Liver (tissue), 10 donors: ENCODE measurements at places on chromosomes 3 and 15. TPM values are rescaled to one million over a fixed set of nuclear protein-coding genes. Genes with fewer than 3 reads are reported as not detected.

DNA sequence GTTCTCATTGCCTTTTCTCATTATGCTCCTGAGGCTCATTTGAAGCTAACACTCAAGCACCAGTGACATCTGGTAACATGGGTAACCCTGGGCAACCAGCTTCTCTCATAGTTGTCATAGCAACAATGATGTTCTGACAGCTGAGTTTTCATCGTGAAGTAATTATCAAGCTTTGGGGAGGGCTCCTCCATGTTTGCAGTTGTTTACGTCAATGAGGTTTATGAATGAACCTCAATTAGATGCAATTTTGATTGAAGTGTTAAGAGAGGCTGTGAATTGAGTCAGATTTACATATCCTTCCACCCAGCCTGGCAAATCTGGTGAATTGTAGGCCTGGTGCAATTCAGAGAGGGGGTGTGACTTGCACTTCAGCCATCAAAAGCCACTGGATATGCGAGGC lies 119.3 kb upstream of the CHD2 start:
- DNase-seq = no peak

The CSPG5 gene
- 0.25 TPM for total RNA-seq

DNA sequence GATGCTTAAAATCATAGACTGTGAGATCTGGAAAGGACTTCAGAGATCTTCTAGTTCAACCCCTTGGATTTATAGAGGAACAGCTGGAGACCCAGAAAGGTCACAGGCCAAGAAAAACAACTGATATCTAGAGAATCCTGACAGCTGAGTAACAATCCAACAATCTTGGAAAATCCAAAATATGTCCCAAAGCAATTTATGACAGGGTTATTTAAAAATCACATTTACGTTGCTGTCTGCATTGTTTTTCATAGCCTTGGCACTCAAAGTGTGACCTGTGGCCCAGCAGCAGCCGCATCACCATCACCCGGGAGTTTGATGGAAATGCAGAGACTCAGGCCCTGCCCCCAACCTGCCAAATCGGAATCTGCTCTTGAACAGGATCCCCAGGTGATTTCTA lies 78.8 kb downstream of the FBN1 start:
- no peak for DNase-seq

- DNase-seq = no peak
These were observed 95.8 kb downstream of the MESD start for GRCh38 chr15:80893777-80894176.

- no peak for DNase-seq
These were observed 6.8 kb downstream of the ANXA2 start for GRCh38 chr15:60390871-60391501.

DNA sequence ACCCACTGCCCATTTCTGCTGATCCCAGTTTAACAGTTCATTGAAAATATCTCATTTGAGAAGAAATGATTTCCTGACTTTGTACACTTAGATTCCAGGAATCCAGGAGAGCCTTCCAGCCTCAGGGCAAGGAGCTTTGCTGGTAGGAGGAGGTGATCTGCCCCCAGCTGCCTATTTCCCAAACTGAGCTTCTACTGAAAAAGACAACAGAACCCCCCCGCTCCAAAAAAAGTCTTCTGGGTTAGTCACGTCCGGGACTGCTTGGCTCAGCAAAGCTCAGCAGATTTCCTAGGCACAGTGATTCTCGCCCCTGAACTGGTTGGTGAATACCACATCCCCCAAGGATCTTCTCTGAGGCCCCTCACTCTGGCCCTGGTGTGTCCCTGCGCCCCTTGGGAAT lies 13.1 kb downstream of the SLC6A6 start:
- DNase-seq = no peak

GRCh38 chr3:167095976-167096375 lies 284.1 kb downstream of the ZBBX start:
- no peak for DNase-seq

GRCh38 chr3:195758721-195759353 lies 38.1 kb downstream of the MUC20 start:
- DNase-seq = no peak

The MIX23 gene
- total RNA-seq = 14.0 TPM

DNA sequence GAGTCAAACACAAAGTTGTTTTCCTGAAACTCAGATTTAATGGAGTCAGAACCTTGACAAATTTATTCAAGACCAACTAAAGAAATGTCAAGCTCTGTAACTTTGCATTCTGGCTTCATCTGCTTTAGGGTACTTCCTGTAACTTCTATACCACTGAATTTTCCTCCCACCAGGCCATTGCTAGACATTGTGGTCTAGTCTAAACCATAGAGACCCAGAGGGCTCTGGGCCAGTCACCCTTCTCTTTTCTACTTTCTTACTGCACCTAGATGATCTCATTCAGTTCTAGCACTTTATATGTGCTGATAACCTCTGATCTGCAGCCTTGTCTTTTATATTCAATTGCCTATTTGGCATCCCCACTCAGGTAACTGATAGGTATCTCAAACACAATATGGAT lies 2.8 kb upstream of the OR5K1 start:
- DNase-seq = no peak

The C3orf70 gene
- total RNA-seq = 0.79 TPM

The CHST13 gene
- 19.7 TPM for total RNA-seq

DNA sequence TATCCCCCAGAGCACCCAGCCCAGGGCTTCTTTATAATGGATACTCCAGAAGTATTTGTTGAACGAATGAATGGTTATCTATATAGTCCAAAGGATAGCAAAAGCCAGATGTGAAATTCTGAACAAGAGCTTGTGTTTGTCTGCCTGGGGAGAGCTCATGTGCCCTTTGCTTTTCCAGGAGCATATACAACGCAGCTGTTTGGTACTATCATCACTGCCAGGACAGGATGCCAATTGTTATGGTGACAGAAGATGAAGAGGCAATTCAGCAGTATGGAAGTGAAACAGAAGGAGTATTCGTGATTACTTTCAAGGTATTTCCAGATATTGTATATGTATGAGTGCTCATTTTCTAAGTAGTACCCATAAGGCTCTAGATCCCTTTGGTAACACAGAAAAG lies 15.2 kb downstream of the DIS3L start:
- no peak for DNase-seq

GRCh38 chr3:175288621-175289020 lies 429.5 kb downstream of the NAALADL2 start:
- no peak for DNase-seq

The SGO1 gene
- 0.42 TPM for total RNA-seq

GRCh38 chr3:51717947-51718346 lies 11.1 kb downstream of the GRM2 start:
- no peak for DNase-seq

The CHSY1 gene
- total RNA-seq = 12.3 TPM

The MORF4L1 gene
- 134 TPM for total RNA-seq

GRCh38 chr3:108065096-108065495 lies 25.7 kb downstream of the CD47 start:
- no peak for DNase-seq

GRCh38 chr3:183638101-183638852 lies 2.9 kb downstream of the KLHL24 start:
- no peak for DNase-seq

DNA sequence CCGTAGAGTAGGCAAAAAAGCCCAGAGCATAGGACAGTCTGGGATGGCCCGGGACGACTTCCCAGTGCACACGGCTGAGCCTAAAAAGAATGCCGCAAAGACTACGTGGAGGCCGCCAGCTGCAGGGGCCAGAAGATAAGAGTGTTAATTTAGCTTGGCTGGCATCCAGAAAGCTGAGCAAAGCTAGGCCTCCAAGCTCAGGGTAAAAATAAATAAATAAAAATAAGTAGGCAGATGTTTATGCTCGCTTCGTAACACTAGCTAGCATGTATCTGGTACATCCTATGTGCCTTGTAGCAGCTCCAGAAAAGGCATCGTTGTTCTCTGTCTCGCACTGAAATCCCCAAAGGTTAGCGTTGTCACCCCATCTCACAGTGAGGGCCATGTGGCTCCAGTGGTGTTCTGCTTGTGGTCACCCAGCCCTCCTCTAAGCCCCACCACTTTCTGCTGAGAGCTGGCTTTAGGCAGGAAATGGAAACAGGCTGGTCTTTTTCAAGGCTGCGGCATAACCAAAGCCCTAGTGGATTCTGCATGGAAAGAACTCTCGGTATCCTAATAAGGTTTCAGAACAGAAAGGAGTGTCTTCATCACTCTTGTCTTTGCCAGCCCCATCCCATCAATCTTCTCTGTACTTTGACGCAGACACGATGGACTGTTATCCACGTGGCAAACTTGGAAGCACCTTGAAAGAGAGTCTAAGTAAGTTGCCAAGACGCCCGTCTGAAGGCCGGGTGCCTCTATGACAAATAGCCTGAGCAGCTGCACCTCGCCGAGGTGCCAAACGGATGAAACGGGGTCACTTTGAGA lies 58.1 kb upstream of the MEF2A start:
- DNase-seq = no peak

GRCh38 chr3:39513791-39514369 lies 46.4 kb downstream of the MOBP start:
- no peak for DNase-seq

GRCh38 chr3:61464518-61465140 lies 96.7 kb upstream of the PTPRG start:
- DNase-seq = no peak

The GP9 gene
- not detected for total RNA-seq

The PIGZ gene
- total RNA-seq = 1.4 TPM

DNA sequence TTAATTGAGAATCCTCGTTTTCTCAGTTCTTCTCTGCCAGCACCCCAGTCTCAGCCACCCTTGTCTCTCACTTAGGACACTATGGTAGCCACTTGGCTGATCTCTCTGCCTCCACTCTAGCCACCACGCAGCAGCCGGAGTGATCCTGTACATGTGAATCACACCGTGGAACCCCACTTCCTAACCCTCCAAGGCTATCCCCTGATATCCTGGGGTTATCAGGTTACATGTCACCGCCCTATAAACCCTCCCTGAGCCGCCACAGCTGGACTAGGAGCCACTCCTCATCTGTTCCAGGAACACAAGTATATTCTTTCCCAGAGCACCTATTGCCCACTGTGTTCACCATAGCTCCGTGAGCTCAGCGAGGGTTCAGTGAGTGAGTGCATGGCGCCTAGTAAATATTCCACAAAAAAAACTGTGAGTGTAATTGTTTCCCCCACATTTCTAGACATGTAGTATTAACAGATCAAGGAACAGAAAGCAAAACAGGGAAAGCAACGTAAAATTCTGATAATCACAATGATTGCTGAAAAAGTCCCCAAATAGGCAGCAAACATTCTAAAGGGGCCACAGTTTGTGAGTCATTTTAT lies 661 bp upstream of the PARP14 start:
- DNase-seq = no peak

The PRR20G gene
- total RNA-seq = not detected

DNA sequence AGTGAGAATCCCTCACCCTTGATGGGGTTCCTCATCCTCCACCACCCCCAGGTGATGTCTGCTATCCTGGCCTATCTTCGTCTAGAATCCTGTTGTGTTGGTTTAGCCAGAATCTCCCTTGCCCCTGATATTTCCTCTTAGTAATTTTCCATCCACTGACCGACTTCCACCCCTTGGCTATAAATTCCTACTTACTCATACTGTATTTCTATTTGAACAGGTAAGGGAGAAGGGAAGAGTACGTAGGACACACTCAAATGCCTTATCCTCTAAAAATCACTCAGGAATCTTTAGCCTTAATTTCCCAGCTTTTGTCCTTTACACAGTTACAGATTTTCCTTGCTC lies 678 bp upstream of the TFG start:
- no peak for DNase-seq

GRCh38 chr15:80831606-80832224 lies 52.5 kb downstream of the CEMIP start:
- DNase-seq = no peak

The MESP1 gene
- 0.14 TPM for total RNA-seq

DNA sequence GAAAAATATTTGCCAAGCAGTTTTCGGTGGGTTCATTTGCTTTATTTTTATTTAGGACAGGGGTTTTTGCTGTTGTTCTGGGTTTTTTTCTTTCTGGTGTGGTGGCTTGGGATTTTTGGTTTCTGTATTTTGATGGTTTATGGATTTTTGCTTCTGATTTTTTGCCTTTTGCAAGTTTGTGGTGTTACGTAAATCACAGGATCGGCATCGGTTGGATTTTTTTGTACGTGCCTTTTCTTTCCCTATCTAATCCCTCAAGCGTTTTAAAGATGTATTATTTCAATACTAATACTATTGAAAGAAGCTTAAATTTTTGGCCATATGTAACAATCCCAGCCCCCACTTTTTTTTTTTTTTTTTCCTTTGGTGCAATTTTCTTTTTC lies 782 bp upstream of the BCL6 start:
- DNase-seq = no peak

DNA sequence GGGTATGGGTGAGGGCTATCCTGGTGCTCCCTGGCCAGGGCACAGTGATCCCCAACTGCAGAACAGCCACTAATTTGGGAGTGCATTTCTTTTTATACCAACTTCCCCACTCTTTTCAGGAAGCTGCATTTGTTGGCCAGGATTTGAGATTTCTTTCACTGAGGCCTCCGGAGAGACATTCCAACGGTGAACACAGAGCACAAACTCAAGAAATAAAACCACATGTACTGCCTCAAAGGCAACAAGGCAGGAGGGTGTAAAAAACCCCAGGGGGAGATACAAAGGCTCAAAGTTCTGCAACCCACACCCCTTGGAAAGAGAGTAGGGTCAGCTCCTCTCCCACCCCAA lies 65.3 kb downstream of the CPN2 start:
- DNase-seq = no peak

DNA sequence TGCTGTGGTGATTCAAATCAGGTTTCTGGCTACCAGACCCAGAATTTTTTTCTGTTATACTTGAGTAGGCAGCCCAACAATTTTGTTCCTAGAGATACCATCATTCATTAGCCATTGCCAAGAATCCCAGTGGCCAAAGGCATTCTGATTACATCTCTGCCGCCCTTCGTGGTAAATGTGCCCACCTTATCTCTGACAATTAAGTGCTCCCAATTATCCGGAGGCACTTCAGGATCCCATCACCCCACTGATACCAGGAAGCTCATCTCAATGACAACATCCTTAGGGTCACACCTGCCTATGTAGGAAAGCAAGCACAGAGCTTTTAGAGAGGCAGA lies 43.2 kb upstream of the RPL35A start:
- no peak for DNase-seq

- DNase-seq = no peak
These were observed 12.4 kb downstream of the LAMP3 start for GRCh38 chr3:183149915-183150750.

DNA sequence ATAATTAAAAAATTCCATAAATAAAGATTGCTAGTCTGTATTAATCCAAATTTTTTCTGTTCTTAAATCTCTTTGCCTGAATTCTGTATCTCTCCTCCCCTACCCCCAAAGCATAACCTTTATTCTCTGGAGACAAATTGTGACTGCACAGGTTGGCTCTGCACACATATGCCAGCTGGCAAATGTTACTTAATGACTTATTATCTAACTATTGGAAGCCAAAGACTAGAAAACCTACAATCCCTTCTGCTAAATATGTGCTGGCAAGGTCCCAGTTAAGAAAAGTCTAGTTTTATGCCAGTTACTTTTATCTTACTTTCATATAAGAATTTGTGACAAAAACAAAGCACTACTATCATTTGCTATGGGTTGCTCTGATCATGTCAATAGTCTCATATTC lies 569.3 kb downstream of the MECOM start:
- no peak for DNase-seq

- no peak for DNase-seq
These were observed 28.6 kb upstream of the SPATA12 start for GRCh38 chr3:57031631-57032541.

The EBLN2 gene
- total RNA-seq = 2.4 TPM
